Stomach (tissue), 19 donors: ENCODE measurements at places on chromosomes 6 and 20. TPM values are rescaled to one million over a fixed set of nuclear protein-coding genes. Genes with fewer than 3 reads are reported as not detected.

- peak; percentile 49 for DNase-seq
These were observed 1.9 kb upstream of the SLC24A3 start for GRCh38 chr20:19210391-19211155.

DNA sequence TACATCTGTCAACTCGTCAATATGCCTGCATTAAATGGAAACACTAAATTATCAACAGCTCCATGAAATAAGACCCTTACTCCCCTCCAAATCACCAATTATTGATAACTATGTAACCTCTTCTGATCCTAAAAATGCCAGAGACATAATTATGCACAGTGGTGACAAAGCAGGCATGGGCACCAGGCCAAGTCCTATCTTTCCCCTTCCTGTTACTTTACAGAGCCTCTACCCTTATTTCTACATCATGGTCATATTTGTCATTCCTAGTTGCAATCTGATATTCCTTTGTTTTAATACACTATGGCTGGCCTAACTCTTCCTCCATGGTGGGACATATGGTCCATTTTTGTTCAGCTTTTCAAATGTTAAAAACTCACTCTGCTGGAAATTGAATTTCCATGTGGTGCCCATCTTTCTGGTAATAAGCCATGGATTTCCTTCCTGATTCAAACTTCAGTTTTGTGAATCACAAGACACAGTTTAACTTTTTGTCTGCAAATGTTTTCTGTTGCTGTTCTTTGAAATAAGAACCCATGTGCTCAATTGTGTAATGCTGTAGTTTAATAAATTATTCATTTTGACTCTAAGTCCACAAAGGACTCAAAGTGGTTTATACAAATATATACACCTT lies 41.8 kb upstream of the ARFGEF2 start:
- no peak for DNase-seq

DNA sequence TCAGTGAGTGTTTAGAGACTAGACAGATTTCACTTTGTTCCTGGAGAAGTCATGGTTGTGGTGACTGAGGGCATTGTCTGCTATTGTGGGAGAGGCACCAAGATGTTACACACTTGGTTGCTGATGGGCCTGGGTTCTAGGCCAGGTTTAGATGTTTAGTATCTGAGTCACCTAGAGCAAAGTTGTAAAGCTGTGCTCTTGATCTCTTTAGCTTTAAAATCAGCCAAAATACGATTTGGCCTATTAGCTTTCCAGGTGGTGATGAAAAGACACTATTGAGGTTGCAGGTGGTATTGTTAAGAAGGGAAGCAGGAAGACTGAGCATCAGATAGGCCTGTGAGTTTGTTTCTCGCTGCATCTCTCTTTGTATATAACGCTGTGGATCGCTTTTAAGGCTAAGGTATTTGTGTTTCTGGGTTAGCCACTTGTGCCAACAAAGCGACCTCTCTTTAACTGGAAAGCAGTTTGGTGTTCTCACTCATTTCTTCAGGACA lies 48.6 kb downstream of the FOXO3 start:
- no peak for DNase-seq

DNA sequence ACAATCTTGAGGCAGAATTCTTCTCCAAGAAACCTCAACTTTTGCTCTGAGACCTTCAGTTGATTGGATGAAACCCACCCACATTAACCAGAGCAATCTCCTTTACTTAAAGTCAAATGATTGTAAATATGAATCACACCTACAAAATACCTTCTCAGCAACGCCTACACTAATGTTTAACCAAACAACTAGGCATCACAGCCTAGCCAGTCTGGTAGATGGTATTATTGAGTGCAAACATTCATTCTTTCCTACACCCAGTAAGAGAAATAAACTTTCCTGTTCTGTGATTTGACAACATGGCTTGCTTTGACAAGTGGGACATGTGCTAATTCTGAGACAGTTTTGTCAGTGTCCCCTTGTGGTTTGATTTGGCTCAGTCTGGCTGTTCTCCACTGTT lies 252.2 kb downstream of the HACE1 start:
- no peak for DNase-seq

- no peak for DNase-seq
These were observed 24.7 kb downstream of the FBXO9 start for GRCh38 chr6:53089948-53090347.

DNA sequence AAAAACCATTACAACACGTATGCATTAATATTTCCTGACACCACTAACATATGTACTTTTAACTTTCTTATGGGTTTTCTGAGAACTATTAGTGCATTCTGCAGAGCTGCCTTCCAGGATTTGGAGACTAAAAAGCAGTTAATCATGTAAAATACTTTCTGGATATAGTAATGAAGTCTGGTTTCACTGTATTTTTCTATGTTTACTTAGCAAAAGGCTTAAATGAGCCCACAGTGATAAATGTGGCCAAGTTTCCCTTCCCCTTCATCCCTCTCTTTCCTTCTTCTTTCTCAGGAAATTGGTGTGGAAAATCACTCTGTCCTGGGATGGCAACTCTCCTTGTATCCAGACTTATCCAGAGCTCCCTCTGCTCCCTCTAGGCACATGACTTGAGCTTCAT lies 29.7 kb upstream of the ENPP1 start:
- DNase-seq, result peak; percentile 71

DNA sequence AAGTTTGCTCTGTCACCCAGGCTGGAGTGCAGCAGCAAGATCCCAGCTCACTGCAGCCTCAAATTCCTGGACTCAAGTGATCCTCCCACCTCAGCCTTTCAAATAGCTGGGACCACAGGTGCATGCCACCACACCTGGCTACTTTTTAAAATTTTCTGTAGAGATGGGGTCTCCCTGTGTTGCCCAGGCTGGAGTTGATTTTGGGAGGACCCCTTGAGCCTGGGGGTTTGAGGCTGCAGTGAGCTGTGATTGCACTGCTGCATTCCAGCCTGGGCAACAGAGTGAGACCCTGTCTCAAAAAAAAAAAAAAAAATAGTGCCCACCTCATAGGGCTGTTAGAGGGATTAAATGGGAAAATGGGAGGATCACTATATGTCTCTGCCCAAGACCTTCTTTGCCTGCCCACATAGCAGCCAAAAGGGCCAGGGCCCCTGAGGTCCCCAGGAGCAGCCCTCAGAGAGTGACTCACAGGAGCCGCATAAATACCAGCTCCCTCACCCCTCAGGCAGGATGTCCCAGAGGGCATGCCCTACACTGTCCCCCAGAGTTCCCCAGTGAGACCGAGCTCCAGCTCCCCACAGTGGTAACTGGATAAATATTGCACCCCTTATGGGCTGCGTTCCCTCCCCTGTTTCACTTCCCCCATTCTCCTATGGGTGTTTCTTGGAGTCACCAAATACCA lies 11.7 kb upstream of the MDGA1 start:
- DNase-seq, result no peak

GRCh38 chr6:164924674-164925073 lies 384.7 kb downstream of the C6orf118 start:
- DNase-seq, result peak; percentile 24

DNA sequence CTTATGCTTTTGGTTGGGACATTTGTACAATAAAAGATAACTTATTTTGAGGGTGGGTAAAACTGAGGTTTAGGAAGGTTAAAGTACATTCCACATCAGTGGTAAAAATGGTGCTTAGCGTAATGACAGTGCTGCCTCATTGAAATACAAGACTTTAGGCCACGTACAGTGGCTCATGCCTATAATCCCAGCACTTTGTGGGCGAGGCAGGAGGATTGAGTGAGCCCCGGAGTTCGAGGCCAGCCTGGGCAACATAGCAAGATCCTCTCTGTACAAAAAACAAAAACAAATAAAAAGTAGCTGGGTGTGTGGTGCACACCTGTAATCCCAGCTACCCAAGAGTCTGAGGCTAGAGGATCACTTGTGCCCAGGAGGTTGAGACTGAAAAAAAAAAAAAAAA lies 2.3 kb upstream of the KIAA0319 start:
- no peak for DNase-seq

DNA sequence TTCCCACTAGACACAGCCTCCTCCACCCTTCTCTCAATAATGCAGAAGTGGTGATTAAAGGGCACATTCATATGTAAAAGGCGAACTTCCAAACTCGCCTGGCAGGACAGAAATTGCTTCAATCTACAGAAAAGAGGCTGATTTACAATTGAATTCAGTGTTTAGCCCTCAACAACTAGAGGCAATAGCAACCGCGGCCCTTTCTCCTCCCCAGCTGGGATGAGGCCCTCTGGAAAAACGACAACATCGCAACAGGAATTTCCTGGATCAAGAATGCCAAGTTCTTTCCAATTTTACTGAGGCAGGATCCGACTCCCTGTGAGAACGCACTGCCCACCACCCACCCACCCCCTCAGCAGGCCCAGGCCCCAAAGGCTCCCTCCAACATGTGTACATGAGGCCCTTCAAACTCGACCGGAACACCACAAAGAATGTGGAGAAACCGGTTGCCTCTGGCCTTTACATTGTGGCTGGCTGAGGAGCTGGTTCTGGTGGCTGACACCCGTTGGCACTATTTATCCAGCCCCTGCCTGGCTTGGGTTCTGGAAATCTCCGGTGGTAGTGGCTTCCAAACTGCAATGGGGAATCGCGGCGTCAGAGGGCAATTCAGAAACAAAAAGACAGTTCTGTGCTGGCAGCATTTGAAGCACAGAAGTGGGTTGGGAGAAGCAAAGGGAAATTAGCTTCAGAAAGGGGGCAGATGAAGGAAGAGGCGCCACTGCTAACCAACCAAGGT lies 36.8 kb downstream of the ZMYND8 start:
- DNase-seq, result peak; percentile 93

GRCh38 chr20:1646975-1647431 lies 10.6 kb downstream of the SIRPG start:
- no peak for DNase-seq

- DNase-seq, result no peak
These were observed 17.6 kb downstream of the MCUR1 start for GRCh38 chr6:13796781-13797180.

NCOA7 gene
- total RNA-seq, result 1.2 TPM

DNAH8 gene
- not detected for total RNA-seq

SNAP25 gene
- 1.8 TPM for total RNA-seq
